Naive thymus-derived CD8-positive, alpha-beta T cell (primary cell): ENCODE measurements at places on chromosomes 2 and 18.

DNA sequence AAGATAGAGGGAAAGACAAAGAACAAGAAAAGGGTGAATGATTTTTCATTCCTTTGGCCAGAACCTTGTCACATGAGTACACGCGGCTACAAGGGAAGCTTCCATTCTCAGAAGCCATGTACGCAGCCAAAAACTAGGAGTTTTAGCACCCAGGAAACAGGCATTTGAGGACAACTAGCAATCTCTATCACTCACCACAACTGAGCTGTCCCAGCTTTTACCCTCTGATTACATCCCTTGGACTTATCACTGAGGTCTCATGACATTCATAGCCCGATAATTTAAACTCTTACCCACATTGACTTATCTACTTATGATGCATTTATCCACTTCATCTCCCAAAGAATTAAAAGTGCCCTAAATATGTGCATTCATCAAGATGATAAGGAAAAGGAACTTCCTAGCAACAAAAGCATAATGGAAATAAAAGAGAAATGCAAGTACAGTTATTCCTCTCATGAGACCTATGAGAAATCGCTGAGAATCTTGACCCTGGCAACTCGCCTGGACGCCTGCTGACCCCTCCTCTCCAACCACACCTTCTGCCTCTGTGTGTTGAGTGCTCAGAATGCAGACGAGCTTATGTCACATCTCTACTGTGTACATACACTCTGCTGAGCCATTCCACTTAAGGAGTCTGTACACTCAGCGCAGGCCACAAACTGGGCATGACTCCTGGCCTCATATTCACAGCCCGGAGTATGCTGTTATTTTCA is 28.7 kb upstream of the MFSD6 start:
- DNase-seq = no peak

- no peak for DNase-seq
Measured at GRCh38 chr2:212361174-212361756, 177.3 kb downstream of the ERBB4 start.

- DNase-seq = no peak
Measured at GRCh38 chr18:50695431-50696176, 124.2 kb downstream of the MRO start.

DNA sequence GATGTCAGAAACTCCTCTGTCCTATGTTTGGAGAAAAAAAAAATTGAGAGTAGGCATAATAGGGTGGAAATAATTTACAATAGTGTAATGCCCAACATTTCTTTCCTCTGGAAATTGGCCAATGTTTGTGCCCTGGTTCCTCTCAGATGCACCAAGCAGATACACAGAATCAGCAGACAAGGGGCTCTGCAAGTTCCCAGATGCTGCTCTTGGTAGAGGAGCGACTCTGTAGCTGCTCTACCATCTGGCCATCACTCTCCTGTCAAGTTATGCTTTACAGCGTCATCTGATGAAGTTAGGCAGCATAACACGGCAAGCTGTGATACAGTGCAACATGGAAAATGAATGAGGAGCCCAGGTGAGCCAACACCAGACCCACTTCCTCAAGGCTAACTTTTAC is 1.6 kb downstream of the DYTN start:
- DNase-seq = no peak

DNA sequence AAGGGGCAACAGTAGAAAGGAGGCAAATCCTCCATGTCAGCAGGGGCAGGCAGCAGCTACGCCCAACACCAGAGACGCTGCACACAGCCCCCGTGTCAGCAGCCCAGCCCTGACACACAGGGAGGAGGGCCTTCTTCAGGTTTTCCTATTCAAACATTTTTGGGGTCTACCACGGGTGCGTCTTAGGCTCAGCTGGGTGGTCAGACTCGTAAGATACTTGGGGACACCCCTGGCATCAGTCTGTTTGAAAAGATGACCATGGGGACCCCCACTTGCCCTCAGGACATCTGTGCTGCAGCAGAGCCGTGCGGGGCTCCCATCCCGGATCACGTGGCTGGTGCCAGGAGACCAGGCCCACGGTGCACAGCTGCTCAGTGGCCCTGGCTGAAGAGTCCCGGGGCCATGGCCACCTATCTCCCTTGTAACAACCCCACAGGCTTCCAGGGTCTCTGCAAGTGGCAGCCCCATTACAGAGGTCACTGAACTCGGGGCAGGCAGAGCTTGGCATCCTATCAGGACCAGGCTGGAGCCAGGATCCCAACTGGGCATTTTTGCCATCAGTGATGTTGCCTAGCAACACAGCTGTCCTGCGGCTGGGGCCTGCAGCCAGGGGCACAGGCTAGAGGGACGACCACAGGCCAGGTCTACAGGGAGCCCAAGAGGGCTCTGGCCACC is 82.5 kb downstream of the EDAR start:
- no peak for DNase-seq

DNA sequence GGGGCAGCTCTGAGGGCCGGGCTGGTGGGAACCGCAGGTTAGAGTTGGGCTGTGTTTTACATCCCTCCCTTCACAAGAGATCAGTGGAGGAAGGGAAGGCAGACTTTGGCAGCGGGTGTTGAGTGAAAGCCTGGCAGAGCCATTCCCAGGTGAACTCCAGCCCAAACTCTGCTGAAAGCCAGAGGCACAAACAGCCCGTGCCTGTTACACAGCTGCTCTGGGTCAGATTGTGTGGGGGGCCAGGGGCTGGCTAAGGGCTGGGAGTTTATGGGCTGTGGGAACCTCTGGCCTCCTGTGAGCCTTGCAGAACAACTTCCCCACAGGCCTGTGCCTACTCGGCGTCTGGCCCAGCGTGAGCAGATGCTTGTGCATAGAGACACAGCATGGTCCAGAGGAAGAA is 286.8 kb downstream of the CLIP4 start:
- DNase-seq = no peak

- DNase-seq = peak; percentile 30
Measured at GRCh38 chr18:59087391-59087790, 52.3 kb upstream of the SEC11C start.

DNA sequence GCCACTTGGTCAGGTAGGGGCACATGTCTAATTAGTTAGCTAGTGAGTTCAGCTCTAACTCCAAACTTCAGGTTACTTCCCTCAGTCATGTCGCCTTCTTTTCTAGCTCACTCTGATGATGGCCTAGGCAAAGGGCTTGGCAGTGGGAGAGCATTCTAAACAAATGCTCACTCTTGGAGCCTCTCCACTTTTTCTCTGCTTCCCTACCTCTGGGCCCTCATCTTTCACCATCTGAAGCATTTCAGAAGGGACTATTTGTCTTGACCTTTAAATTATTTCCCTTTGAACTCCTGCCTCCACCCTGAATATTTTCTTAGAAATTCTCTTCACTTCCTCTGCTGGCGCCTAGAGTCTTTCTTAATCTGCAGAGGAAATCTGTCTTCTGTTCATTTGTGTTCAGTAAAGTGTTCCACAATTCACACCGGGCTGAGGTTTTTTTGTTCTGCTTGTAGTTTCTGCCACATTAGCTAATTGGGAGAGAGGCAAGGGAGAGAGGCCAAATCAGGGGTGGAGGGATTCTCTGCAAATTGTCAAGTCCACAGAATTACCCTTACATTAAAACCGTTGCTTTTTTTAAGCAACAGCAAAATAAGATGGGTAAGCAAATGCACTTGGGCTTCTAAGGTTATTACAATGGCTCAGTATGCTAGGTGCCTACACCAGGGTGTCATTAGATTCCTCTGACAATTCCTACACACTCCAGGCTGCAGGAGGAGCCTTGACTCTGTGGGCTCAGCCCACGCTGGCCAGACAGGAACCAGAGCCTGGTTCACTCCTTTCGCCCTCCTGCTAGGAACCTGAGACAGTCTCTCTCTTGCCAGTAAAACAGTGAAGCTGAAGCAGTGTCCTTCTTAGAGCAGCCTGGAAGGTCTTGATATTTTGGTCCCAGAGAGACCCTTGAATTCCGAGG is 5.5 kb downstream of the MSGN1 start:
- DNase-seq = no peak

- DNase-seq = no peak
Measured at GRCh38 chr18:39494211-39494896, 1928.8 kb upstream of the CELF4 start.

DNA sequence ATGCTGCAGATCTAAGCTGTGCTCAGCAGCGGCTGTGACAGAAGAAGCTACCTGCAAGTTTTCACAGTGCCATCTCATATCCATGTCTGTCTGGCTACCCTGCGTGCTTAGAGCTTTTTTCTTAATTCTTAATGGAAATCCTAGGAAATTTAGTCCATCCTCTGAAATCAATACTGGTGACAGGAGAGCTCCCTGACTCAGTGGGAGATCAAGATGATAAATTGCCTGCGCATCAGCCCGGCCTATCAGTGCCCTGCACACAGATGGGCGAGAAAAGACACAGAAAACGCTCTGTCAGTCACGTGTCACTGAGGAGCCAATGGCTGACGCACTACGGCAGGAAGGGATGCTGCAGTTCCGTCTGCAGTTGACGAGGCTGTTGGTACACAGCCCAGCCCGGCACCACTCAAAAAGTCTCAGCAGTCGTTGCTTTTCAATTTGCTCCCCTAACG is 819.6 kb upstream of the FSHR start:
- DNase-seq = peak; percentile 31

- no peak for DNase-seq
Measured at GRCh38 chr2:203631068-203631757, 75.2 kb upstream of the CD28 start.

DNA sequence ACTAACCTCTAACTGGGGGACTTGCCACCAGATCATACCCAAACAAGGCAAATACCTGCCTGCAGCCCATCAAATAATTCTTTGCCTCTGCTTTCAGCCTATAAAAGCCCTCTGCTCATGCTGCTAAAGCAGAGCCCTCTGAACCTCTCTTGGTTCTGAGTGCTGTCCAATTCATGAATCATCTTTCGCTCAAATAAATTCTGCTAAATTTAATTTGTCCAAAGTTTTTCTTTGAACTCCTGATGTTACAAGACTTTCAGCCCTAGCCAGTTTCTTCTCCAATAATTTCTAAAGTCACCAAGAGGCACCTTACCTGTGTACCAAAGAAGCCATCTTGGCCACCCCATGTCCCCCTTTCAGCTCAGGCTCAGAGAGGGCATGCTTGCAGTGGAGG is 72.0 kb downstream of the MRO start:
- DNase-seq = no peak

DNA sequence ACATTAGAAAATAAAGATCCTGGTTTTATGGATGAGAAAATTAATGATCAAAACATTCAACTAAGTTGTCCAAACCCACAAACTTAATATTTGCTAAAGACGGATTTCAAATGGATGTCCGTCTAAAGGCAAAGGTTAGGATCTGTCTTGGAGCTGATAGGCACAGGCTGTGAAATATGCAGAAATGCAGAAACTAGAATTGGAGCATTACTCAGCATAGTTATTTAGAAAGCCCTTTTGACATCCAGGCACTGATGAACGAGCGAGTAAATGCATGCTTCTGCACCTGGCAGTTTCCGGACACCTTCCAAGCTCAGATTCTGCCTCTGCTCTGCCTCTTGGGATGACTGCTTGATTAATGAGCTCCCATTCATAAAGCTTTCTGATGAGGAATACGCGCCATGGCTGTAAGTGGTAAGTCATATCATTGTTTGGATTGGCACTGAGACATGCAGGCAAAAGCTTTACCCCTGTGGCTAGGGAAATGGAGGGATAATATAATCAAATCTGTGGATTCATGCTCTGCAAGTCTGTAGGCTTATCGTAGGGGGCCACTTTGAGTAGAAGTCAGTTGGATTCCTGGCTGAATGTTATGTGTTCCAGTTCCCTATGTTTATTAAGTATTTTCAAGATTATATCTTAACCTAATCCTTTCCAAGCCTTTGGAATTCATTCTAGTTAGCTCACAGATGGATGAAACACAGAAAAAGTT is 2176.3 kb upstream of the CELF4 start:
- no peak for DNase-seq
